ENCODE measurements at places on chromosomes 4 and X.
A peak's percentile ranks its signal among the peaks of the same experiment; 100 is the strongest.

- no peak for DNase-seq
Measured at GRCh38 chr4:30847167-30847566, 127.0 kb downstream of the PCDH7 start.

DNA sequence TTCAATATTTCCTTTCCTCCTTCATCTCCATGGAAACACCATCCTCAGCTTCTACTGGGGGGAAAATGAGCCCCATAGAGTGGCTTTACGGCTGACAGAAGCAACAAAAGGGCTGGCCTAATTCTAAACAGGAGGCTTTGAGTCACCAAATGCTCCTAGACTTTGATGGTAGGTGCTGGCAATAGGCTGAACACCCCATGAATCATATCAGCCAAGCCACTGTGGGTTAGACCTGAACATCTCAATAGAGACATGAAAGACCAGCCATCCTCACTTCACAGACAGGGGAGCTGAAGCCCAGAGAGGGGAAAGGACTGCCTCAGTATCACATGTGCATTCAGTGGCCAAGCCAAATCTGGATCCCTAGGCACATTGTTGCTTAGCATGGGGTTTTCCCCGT, 107.6 kb downstream of the AMER1 start:
- DNase-seq, result no peak

- DNase-seq, result no peak
Measured at GRCh38 chr4:76494243-76494642, 59.2 kb downstream of the SHROOM3 start.

GRCh38 chr4:89657931-89658700, 178.8 kb downstream of the SNCA start:
- peak; percentile 21 for DNase-seq

DNA sequence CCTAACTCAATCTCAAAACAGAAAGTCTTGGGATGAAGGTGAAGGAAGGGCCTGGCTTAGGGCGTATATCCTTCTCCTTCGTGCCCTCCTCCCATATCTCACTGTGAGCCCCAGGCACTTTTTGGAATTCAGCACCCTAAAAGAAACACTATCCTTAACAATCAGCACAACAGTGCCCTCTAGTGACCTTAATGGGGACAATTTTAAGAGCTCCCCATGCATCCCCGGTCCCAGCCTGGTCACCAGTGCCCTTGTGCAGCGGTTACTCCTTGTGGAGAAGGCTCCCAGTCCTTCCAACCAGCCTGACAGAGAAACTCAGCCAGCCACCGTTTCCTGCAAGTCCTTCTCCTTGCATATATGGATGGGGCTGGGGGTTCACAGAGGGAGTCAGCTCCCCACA, 4.2 kb downstream of the PAK3 start:
- peak; percentile 23 for DNase-seq

DNA sequence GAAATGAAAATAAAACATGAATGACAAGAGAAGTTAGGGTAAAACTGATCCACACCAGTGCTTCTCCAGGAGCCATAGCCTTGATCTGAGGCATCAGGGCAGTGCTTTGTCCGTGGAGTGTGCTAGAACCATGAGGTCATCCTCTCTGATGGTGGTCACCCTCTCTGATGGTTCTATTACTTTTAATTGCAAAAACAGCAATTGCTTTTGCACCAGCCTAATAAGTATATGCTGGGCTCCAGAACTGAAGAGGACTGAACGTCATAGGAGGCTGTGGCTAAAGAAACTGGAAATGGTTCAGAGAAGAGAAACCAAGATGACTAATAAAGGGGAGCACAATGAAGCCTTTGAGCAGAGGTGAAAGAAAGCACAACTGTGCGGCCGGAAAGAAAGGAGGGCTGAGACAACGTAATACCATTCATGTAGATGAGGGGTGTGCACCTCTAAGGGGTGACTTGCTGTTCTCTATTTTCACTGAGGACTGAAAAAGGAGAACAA, 17.0 kb upstream of the TMEM154 start:
- DNase-seq, result no peak

- DNase-seq, result peak; percentile 65
Measured at GRCh38 chrX:20139966-20140365, 1.7 kb downstream of the EIF1AX start.

DNA sequence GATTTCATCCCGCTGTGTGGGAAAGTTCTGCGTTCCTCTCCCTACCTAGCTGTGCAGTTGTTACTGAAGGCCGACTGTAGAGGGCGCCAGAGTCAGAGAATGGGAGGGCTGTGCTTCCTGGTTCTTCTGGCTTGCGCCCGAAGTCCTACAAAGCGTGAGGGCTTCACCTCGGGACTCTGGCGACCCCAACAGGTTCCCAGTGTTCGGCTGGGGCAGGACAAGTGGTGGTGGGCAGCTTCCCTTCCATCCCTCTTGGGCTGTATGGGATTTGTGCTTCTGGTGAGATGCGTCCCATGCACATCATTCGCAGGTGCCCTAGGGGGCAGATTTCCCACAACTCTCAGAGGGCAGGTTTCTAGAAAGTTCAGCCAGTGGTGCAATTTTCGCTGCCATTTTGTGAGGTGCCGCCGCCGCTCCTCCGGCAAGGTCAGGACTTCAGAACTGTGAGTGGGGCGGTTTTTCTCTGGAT, 27.3 kb downstream of the CT45A1 start:
- peak; percentile 11 for DNase-seq

DNA sequence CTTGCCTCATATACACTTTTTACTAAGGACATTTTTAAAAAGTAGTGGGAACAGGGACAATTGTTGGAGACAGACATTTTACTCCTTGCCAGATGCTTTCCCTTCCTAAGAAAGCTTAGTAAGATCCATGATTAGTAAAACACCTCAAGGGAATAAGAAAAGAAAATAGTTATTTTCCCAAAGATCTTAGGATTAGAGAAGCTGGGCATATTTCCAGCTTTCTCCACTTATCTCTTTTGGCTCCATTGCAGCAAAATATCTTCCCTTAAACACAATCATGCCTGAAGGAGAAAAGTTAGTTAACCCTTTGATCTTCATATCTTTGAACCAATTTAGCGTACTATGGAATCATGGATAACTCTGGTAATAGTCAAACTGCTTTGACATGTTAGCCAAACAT, 257.9 kb downstream of the PCDH18 start:
- peak; percentile 66 for DNase-seq
